SHP77 treated with DMSO at 0.1 percent for 48 hours (cell line): ENCODE measurements at places on chromosomes 12 and 14.

GRCh38 chr12:119052001-119052400, 70.7 kb downstream of the SRRM4 start:
- no peak for DNase-seq

DNA sequence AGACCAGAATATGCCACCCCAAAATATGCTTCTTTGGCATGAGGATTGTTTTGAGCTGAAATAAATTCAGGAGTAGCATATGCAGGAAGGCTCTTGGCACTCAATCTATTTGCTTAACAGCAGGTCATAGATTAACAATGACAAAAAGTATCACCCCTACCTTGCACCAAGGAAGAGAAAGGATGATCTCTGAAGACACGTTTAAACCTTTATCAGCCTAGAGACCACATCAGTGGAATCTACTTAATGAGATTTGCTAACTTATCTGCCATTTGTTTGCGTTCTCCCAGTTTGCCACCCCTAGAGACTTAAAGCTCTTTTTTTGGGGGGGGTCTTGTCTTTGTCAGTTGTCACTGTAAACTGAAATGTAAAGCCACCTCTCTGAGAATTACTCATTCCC, 1278.7 kb upstream of the USP15 start:
- DNase-seq = no peak

DNA sequence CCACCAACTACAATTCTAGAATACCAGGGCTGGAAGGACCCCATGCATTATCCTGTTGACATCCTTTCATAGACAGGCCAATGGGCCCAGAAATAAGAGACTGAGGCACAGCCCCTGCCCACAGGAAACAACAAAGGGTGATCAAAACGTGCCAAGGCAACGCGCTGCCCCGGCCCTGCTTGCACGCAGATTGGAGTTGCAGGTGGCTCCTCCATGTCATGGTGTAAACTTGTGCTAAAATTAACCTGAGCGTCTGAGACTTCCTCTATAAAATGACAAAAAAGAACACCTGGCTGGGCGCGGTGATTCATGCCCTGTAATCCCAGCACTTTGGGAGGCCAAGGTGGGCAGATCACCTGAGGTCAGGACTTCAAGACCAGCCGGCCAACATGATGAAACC, 30.1 kb downstream of the SPRING1 start:
- DNase-seq = no peak

- DNase-seq = no peak
These were observed 71.4 kb downstream of the SLC41A2 start for GRCh38 chr12:104886418-104887401.

GRCh38 chr12:10186299-10186698, 7.5 kb downstream of the TMEM52B start:
- DNase-seq = no peak

- no peak for DNase-seq
These were observed 105.5 kb downstream of the GXYLT1 start for GRCh38 chr12:42039176-42039575.
